ENCODE measurements at places on chromosomes 4 and X.

GRCh38 chrX:39905946-39906345 is 191.8 kb downstream of the BCOR start:
- no peak for DNase-seq

DNA sequence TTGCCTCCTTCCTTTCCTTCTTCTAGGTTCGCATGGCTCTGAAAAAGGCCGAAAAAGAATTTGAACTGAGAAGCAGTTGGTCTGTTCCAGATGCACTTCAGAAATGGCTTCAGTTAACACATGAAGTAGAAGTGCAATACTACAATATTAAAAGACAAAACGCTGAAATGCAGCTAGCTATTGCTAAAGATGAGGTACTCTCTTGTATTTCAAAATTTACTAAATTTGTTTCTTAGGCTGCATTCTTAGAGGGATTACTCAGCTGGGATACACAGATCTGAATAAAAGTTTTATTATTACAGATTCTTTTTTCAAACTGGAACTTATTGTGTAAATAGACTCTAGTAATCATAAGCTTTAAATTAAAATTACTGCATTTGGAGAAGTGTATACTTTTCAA is 146.9 kb downstream of the STIM2 start:
- DNase-seq: no peak

- no peak for DNase-seq
Measured at GRCh38 chr4:85544751-85545150, 69.8 kb downstream of the ARHGAP24 start.

DNA sequence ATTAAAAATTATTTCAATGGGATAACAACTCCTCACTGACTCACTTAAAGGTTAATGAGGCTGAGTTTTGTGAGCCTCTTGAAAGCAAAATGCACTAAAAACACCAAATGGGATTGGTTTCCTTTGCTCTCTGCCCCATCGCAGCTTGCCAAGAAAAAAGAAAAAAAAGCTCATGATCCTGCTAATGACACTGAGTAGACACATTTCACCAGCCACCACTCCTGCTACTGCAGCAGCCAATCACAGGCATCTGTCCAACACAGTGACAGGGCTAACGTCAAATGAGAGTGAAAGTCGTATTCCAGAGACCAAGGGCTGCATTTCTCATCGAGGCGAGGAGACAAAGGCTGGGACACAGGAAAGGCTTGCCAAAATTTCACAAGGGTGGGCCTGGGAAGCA is 5.2 kb downstream of the APBB2 start:
- DNase-seq: no peak

DNA sequence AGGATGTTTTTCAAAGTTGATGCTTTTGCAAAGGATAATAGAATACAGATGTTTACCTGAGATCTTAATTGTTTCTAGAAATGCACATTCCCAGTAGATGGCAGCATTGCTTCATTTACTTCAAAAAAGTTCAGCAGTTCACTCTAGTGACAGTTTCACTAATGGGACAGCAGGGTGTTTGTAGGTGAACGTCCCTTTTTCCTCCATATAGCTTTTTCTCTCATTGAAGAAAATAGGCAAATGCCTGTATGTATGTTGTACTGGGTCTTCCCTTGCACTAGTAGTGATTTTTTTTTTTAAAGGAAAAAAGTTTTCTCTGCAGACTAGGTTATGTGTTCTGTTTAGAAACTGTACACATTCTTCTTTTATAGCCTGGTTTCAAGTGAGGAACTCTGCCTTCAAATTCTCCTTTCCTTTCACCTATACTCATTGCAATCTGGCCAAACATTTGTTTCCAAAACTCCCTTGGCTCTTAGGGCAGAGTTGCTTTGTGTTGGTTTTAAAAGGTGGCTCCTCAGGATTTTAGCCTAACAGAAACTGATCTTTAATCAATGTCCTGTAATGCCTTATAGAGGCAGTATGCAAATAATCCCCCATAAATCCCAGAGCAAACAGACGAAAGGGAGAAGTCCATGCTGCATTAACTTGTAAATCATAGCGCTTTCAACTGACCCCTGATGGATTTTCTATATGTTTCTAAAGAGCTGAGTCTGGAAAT is 86.3 kb downstream of the EGF start:
- peak; percentile 66 for DNase-seq

GRCh38 chr4:163673848-163674697 is 179.6 kb downstream of the TMA16 start:
- DNase-seq: no peak

DNA sequence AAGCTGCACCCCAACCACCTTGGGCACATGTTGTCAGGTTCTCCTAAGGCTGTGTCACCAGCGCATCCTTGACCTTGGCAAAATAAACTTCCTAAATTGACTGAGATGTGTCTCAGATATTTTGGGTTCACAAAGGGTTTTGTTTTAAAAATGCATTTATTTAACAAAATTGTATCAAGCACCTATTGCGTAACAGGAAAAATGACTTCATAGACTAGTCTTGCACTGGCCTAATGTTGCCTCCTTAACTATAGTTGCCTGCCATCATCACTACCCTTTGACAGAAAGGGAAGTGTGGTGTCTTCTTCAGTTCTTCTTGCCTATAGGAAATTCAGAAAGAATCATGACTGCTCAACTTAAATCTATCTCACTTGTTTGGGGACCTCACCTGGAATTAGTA is 374.2 kb downstream of the SH2D1A start:
- no peak for DNase-seq

DNA sequence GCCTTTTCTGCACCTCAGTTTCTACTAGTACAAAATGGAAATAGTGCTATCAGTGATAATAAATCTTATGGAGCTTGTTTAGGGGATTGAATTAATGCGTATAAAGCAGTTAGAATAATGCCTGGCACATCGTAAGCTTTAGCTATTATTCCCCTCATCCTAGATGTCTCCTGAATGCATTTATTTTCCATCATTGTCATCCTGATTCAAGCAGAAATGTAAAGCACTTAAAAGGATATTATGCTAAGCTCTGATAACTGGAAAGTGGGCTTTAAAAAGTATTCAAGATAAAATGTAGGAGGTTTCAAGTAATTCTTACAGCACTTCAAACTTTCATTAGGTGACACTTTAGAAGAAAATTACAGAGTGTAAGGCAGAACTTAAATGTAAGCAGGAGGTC is 178.7 kb downstream of the RBM46 start:
- no peak for DNase-seq

DNA sequence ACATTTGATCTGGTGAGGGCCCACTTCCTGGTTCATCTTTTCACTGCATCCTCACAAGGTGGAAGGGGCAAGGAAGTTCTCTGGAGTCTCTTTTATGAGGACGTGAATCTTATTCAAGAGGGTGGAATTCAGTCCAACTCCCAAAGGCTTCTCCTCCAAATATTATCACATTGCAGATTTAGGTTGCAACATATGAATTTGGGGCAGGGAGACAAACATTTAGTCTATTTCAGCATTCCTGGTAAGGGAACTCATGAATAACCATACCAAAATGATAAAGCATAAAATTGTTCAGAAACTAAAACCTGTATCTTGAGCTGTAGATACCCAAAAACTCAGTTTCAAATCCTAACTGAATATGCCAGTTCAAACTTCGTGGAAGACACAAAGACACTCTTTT is 246.8 kb downstream of the QDPR start:
- no peak for DNase-seq

DNA sequence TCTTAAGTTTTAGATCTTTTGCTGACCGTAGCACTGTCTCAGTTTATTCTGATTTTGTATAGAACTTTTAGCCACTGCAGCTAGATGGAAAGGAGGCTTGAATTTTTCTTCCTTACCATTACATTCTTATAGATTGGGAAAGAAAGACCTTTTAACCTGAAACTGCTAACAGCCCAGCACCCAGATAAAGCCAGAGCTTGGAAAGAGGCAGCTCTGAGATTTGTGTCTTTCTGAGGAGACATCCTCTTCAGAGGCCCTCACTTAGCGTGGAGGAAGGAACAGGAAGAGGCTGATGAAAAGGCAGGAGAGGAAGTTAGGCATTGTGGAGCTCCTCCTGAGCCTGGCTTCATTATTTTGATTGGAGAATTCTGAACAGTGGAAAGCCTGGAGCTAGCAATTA is 35.1 kb downstream of the ATG4A start:
- no peak for DNase-seq

DNA sequence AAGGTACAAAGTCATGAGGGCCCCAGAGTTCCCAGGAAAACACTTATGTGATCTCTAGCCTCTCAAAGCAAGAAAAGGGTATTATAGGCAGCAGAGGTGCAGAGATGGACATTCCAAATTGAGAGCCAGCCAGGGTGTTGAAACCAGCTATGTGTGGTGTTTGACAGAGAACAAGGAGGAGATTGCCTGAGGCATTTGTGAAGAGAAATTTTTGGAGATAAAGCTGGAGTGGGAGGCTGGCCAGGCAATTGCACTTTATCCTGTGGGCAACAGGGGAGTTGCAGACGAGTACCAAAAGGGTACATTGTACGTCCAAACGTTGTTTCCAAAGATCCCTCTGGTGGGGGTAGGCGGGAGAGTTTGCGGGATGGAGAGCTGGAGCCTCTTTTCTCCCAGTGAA is 2.5 kb upstream of the GABRE start:
- no peak for DNase-seq
